ENCODE measurements at places on chromosomes 7 and 10.

GRCh38 chr7:2417981-2418481 is 14.6 kb downstream of the CHST12 start:
- no peak for ATAC-seq

DNA sequence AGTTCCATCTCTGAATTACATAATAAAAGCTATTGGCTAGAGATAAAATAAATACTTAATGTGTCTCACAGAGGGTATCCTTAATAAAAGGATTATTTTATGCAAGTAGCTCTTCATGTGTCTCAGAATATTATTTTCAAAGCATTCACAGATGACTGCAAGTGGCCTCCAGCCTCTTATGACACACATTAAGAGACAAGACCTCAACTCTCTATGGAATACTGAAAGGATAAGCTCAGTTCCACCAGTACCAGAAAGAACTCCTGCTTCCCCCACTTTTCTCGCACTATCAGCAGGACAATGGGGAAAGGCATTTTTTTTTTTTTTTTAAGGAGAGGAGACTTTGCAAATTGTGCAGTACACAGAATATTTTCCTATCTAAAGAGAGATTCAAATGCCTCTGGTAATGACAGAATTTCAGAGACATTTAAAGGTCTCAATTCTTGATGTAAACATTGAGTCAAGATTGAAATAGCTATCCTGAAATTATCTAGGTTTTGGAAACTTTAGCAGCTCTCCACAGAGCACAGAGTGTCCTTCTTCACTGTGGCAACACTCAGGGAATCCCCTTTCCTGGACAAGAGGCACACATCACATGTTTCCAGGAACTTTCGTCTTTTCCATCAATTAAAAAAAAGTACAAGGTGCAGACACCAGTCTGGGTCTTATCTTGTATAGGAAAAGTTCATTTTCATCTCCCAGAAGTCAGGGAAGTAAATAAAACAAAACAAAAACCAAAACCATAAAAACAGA is 122.0 kb upstream of the ANK3 start:
- no peak for ATAC-seq

- no peak for ATAC-seq
These were observed 48.5 kb downstream of the GNAT3 start for GRCh38 chr7:80463272-80463920.

- no peak for ATAC-seq
These were observed 13.8 kb upstream of the CYREN start for GRCh38 chr7:135184254-135184841.

GRCh38 chr7:29892231-29892630 is 85.9 kb downstream of the WIPF3 start:
- ATAC-seq, result no peak

- peak; percentile 89 for ATAC-seq
These were observed 36.6 kb downstream of the POR start for GRCh38 chr7:75951506-75951905.

DNA sequence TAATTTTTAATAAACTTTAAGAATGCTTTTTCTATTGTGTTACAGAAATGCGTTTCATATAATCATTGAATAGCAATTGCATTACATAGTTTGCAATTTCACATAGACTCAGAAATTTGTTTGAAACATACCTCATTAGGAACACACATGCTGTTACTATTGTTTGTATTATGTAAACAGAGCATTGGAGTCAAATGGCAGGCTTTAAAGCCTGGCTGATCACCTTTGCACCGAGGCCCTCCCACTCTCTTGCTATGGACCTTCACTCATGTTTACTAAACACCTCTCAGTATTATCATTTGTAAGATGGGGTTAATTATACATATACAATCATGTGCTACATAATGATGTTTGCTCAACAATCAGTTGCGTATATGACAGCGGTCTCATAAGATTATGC is 203.6 kb upstream of the NPSR1 start:
- no peak for ATAC-seq

GRCh38 chr7:405489-406211 is 114.0 kb downstream of the PDGFA start:
- peak; percentile 22 for ATAC-seq

GRCh38 chr7:26549281-26549944 is 257.8 kb downstream of the SNX10 start:
- ATAC-seq, result peak; percentile 50

DNA sequence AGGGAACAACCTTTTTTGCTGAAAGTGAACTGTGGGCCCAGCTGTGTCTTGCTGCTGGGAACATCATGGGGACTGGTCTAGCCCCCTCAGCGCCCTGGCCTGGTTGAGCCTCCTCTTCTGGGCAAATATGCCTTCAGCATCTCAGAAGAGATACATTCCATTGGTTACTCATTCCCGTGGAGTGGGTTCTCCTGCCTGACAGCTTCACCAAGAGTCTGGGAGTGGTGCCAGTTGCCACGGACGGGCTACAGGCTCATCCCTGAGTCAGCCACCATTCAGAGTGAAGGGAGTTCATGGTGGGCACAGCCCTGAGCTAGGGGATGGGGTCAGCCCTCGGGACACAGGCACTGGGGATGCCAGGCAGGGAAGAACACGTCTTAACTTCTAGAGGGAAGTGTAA is 81.9 kb downstream of the RAMP3 start:
- ATAC-seq, result peak; percentile 29

DNA sequence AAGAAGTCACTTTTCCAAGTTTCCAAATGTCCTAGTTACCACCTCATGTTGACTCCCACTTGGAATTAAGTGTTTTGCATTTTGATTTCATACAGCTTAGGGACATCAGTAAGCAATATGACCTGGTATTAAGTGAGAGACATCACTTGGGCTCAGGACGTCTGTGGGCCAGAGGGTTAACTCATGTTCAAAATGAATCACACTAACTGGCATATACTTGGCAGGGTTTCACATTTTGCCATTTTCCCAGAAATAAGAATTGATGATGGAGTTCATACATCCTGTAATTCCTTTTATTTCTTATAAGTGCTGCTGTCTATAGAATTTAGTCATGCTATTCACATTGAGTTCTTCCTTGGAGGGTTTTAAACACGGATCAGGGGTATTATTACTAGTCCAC is 516.5 kb downstream of the PHTF2 start:
- ATAC-seq, result no peak

- peak; percentile 63 for ATAC-seq
These were observed 22.6 kb downstream of the KCNMA1 start for GRCh38 chr10:77614778-77615625.

DNA sequence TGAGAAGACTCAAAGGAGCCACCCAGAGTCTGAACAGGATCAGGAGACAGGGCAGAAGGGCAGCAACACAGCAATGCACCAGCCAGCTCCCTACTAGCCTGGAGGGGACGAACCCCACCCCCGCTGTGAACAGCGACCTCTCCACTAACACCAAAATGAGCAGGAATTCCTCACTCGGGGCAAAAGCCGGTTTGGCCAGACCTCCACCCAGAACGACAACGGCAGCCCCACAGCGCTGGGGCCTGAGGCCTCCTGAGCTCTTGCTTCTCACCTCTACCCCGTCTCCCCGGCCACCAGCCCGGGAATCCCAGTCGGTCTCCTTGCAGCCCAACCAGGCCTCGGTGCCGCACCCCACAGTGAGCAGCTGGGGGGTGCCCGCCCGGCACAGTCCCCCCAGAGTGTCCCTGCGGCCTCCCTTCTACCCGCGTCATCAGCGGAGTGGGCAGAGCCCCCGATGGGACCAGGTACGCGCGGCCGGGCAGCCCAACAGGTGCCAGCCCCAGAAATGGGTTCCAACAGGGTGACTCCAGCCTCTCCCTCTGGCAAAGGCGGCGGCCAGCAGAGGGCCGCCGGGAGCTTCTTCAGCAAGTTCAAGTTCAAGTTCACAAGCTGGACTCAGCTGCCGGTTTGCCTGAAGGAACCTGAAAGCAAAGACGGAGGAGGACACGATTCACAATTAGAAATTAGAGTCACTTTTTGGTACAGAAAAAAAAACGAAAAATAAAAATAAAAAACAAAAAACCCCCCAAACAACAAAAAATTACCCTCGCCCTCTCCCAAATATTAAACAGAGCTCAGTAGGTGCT is 129.0 kb downstream of the MARCHF5 start:
- ATAC-seq, result peak; percentile 28

- no peak for ATAC-seq
These were observed 105.4 kb downstream of the ITIH5 start for GRCh38 chr10:7561216-7561893.

DNA sequence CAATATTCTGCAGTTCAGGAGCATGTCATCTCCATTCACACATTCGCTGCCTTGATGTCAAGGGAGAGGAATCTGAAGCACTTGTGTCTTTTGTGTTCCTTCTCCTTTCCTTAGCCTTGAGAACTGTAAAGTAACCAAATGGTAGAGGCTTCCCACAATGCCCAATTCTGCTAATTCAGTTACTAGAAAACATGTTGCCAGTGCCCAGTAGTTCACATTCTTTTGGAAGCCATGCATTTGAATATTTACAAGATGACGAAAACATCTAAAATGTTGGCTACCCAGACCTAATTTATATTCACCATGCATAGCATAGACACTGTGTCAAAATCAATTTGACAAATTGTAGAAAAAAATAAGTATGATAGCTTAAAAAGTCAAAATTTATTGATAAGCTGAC is 852.7 kb upstream of the PHF14 start:
- no peak for ATAC-seq

GRCh38 chr7:143882604-143883078 is 19.3 kb downstream of the TCAF1 start:
- peak; percentile 49 for ATAC-seq

- no peak for ATAC-seq
These were observed 366.4 kb upstream of the PLXDC2 start for GRCh38 chr10:19449860-19450259.

GRCh38 chr7:75850235-75850634 is 28.6 kb upstream of the RHBDD2 start:
- ATAC-seq, result no peak

DNA sequence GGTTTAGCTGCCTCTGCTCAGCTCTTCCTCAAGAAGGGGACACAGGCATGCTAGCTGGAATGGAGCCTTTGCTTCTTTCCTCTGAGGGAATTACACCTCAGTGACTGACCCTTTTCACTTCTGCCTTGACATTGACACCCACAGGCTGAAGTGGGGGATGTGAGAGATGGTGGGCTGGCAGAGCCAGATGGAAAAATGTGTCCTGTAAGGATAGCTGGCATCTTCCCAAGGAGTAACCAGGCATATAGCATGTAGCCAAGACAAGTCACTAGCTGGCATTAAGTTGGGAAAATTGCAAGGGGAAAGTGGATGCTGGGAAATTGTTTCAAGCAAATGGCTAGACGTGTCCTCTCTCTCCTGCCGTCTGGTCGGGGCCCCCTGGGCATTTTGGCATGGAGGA is 19.9 kb downstream of the STMP1 start:
- ATAC-seq, result no peak

GRCh38 chr10:121362026-121362425 is 236.2 kb downstream of the FGFR2 start:
- ATAC-seq, result peak; percentile 22

GRCh38 chr7:26853788-26854393 is 10.5 kb downstream of the SKAP2 start:
- ATAC-seq, result peak; percentile 42

- ATAC-seq, result no peak
These were observed 63.4 kb downstream of the MYL10 start for GRCh38 chr7:101565601-101566209.

DNA sequence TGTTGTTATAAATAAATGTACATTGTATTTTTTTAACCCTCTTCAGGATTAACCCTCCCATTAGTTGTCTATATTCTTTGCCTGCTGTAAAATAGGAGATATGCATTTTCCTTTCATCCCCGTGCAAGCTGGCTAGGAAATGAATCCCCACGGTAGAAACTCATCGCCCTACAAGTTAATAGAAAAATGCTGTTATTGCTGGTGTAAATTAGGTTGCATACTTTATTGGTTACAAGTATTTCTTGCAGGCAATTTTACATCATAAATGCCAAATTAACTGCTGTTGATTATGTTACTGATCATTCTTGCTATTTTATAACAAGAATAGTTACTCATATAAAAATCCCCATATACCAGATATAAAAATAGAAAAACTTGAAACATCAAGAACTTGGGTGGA is 454.2 kb upstream of the KLF6 start:
- no peak for ATAC-seq

DNA sequence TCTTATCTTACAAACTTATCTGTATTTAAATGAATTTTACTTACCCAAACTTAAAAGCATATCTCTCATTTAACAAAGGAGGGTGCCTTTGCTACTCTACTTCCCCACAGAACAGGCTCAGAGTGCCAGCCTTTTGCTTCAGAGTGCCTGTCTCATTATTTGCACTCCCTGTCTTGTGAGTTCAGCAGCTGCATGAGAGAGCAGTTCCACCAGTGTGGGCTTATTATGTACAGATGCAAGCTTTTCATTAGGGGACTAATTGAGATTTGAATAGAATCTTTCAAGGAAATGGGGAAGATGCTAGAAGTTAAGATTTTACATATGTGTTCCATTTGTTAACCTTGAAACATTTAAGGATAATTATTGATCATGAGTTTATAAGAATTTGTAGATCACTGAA is 310.2 kb upstream of the LRRN3 start:
- ATAC-seq, result no peak

Measured in esophagus mucosa (tissue), 1 donor.